ACHN (cell line): ENCODE measurements at places on chromosomes 5 and 9.

DNA sequence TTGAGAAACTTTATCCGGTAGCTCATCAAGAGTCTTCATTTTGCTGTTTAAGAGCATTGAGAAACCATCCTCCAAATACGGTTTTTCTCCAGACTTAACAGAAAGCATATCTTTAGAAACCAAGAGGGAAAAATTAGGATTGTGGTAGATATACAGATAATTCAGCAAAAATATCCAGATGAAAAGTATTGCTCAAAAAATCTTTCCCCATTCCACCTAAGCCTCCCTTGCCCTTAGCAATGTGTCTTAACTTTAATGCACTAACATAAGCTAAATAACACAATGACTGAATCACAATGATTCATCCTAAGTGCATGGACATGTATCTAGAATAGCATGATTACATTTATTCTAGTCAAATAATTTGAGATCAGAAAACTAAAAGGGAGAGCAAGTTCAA lies 130.3 kb upstream of the TARS1 start:
- DNase-seq = no peak

GRCh38 chr9:126784401-126784800 lies 20.4 kb upstream of the ZBTB43 start:
- DNase-seq = no peak

- DNase-seq = no peak
These were observed 391.1 kb upstream of the GRAMD2B start for GRCh38 chr5:126031989-126032716.

DNA sequence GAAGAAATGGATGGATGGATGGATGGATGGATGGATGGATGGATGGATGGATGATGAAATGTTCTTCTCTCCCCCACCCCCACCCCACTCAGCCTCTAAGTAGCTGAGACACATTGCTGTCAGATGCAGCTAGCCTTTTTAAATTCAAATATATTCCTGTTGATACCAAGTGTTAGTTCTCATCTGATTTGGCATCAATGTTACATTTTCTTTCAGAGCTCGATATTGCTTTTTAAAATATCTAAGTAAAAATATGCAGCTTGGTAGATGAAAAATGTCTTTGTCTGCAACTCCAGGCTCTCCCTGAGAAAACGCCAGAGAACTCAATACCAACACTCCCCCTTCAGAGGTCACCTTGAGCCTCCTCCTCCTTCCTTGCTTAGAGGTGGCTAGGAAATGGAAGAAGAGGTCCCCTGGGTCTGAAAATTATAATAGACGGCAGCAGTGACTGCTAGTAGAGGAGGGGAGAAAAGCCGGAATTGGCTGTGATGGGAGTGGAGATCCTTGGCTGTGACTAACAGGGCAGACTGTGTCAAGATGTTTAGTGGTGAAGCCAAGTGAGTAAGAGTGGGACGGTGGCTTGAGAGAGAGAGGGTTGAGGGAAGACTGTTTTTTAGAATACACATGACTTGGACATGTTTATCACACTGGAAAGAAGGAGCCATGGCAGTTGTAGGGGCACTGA lies 156.0 kb downstream of the ZNF462 start:
- peak; percentile 54 for DNase-seq

GRCh38 chr5:2133936-2134335 lies 251.2 kb upstream of the IRX4 start:
- DNase-seq = no peak

- DNase-seq = no peak
These were observed 22.9 kb upstream of the PIK3R1 start for GRCh38 chr5:68192679-68193060.

- DNase-seq = no peak
These were observed 404.0 kb upstream of the GRIA1 start for GRCh38 chr5:153086486-153086885.

- DNase-seq = no peak
These were observed 8.3 kb upstream of the SLC6A19 start for GRCh38 chr5:1192971-1193590.

DNA sequence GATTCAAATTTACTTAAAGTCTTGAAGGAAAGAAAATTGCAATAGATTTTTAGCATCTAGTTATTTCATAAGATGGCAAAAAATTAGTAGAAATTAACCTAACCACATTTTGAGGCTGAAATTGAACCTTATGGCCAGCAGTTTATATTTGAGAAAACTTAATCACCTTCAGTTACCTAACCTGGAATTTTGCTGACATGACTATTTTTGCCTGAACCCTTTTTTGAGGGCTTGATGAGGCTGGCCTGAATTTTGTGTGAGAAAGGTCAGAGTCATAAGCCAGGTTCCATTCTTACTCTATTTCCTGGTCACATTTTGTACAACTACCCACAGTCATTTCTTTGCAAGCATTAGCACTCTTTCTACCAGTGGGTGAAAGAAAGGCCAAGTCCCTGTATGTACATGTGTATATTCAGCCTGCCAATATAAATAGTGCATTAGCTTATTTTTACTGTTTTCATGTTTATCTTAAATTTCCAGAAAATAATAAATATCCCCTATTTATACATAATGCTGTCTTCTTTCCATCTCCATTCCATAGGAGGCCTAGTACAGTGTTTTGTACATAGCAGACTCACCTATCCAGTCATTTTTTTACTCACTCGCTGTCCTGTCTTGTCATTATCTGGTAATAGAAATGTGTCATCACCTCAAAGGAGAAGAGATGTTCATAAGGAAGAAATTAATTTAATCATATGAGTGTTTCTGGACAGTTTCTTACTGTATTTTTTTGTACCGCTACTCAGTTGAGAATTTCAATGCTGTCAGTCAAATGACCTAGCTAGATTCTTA lies 108.4 kb upstream of the SGCD start:
- DNase-seq = no peak

- peak; percentile 30 for DNase-seq
These were observed 928 bp downstream of the MCTP1 start for GRCh38 chr5:95283761-95284571.

GRCh38 chr9:5886114-5886939 lies 4.4 kb upstream of the MLANA start:
- peak; percentile 55 for DNase-seq

- no peak for DNase-seq
These were observed 635 bp downstream of the FBN2 start for GRCh38 chr5:128537221-128537999.

DNA sequence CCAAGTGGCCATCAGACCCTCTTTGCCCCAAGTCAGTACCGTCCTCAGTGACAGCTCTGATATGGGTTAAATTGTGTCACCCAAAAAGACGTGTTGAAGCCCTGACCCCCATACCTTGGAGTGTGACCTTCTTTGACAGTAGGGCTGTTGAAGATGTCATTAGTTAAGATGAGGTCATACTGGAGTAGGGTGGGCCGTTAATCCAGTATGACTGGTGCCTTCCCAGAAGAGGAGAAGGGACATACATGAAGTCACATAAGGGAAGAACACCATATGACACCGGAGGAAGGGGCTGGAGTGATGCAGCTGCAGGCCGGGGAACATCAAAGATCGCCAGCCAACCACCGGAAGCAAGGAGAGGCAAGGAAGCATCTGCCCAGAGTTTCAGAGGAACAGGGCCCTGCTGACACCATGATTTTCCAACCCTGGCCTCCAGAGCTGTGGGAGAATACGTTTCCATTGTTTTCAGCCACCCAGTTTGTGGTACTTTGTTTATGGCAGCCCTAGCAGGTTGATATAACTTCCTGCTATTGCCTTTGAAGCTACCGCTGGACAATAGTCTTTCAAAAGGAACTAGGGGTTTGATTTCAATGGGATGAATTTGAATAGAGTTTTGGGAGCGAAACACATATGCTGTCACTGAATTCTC lies 36.4 kb upstream of the CPEB4 start:
- DNase-seq = no peak

GRCh38 chr5:158573829-158574228 lies 525.9 kb downstream of the EBF1 start:
- DNase-seq = no peak

DNA sequence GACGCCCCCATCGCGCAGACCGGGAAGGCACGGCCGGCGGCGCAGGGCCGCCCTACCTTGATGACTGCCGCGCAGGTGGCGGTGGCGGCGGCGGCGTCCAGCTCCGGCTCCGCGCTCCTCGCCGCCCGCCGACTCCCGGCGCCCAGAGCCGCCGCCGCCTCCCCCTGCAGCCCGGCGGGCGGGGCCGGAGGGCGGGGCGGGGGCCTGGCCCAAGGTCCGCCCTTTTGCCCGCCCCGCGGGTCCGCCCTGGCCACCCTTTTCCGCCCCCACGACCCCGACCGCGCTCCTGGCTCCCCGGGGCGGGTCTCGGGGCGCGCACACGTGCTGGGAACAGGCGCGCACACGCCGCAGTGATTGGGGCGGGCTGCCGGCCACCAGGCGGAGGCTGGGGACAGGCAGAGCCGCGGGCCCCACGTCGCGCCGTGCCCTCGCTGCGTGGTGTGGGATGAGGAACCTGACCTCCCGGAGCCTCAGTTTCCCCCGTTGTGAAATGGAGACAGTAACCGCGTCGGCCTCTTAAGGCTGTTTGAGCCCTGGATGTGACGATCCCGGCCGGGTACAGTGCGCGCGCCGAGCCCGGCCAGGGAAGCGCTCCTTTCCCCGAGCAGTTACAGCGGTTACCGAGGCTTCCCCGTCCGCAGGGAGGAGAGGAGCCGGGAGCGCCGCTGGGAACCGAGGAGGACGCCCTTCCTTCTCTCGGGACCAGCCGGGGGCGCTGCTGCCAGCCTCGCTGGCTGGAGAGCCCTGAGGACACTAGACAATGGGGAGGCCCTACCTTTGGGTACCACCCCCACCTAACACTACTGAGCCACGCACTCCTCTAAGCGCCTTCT lies at the start of gene CORO2A:
Gene CORO2A (minus strand): TSS at position 135 of the 833 bp plus-strand sequence. CDS start 34,977 bp downstream, outside the sequence.
- DNase-seq = peak; percentile 84

DNA sequence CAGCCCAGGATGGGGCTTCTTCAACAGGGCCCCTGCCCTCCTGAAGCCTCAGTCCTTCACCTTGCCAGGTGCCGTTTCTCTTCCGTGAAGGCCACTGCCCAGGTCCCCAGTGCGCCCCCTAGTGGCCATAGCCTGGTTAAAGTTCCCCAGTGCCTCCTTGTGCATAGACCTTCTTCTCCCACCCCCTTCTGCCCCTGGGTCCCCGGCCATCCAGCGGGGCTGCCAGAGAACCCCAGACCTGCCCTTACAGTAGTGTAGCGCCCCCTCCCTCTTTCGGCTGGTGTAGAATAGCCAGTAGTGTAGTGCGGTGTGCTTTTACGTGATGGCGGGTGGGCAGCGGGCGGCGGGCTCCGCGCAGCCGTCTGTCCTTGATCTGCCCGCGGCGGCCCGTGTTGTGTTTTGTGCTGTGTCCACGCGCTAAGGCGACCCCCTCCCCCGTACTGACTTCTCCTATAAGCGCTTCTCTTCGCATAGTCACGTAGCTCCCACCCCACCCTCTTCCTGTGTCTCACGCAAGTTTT lies 23.6 kb downstream of the PCDHGC5 start:
- peak; percentile 79 for DNase-seq

DNA sequence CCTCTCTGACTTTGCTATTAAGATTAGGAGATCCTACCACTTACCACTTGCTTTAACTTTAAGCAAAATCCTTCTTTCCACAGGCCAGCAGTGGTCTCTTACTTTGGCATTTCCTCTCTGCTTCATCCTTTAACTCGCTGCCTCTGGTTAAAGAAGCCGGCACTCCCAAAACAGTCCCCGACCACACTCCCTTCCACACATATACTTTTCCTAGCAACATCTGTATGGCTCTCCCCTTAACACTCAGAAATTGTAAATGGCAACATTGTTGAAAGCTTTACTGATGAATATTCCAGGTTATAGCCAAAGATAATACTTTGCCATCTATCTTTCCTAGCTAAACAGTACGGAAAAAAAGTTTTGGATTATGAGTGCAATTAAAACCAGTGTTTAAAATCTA lies 133.2 kb downstream of the MCTP1 start:
- DNase-seq = no peak

DNA sequence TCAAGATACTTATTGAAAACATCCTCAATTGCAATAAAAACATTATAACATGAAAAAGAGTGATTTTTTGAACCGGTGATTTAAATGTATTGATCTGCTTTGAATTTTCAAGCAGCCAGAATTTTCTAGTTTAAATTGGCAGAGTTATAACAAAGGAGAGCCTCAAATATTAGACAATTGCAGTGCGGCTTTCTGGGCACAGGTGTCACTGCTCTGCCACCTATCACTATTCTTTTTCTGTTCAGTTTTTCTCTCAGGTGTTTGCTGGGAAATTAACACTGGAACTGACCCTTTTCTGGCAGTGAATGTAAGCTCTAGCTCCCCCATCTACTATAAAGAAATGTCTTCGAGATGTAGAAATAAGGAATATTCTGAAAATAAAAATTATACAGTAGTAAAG lies 23.0 kb downstream of the ZBED3 start:
- DNase-seq = no peak
